Foreskin melanocyte (primary cell): ENCODE measurements at places on chromosomes 1 and 21.

DNA sequence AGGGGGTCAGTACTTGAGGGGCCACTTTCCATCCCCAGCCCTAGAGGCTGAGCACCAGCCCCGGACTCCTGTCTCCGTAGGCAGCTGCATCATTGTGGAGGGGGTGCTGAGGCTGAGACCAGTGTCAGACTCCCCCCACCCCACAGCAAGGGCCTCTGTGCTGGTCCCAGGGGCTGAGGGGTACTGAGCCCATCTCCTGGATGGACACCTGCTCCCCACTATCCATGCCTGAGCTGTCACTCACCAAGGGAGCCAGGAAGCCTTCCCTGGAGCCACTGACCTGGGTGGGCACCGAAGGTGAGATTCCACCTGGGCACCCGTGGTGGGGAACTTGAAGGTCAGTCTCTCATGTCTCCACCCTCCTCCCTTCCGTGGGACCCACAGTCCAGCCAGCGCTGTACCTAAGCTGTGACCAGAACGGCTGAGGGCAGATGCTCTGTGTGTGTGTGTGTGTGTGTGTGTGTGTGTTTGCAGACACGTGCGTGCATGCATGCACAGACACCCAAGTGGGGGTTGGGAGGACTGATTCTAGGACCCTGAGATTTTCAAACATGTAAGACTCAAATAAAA, 9.3 kb downstream of the DISP3 start:
- DNase-seq: no peak

DNA sequence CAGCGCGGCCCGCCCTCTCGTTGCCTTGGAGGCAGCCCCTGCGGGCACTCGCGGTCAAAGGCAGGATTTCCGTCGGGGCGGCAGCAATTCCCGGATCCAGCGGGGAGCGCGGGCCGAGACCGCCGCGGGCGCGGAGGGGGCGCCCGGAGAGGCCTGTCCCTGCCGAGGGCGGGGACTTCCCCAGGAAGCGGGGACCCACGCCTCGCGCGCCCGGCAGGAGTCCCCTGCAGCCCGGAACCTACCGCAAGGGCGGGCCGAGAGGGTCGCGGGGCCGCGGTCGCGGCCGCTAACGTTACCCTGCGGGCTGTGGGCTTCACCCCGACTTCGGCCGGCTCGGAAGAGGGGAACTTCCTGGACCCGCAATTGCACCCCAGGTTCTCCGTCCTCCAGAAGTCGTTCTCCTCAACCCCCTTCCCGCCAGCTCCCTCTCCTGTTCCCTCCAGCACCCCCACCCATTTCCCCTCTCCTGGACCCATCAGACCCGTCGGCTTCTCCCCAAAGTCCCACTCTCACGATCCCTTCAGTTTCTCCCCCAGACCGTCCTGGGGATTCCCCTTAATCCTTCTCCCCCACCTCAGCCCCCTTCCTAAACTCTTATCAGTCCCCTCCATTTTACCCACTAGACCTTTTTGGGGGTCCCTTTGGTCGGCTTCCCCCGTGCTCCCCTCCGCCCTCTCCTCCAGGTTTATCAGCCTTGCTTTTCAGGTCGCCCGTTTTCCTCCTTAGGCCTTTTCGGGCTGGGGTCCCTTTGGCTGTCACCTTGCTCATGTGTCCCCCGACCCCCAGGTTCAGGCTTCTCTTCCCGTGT, 604 bp downstream of the FGR start:
- DNase-seq: no peak

DNA sequence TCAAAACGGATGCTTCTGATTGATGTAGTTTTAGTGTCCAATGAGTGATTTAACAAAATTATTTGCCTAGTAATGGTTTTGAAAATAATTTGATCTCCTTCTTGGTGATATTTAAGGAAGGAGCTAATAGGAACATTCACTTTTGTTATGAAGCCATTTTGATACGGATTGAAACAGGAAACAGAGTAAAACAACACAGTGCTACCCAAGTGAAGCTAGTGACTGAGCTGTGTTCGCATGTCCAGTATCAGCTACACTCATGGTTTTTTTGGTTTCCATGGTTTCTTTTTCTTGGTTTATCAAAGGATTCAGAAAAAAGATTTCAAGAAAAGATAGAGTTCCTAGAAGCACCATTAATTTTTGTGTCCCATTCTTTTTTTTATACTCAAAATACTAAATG, 40.1 kb upstream of the PLEKHO1 start:
- DNase-seq: no peak

DNA sequence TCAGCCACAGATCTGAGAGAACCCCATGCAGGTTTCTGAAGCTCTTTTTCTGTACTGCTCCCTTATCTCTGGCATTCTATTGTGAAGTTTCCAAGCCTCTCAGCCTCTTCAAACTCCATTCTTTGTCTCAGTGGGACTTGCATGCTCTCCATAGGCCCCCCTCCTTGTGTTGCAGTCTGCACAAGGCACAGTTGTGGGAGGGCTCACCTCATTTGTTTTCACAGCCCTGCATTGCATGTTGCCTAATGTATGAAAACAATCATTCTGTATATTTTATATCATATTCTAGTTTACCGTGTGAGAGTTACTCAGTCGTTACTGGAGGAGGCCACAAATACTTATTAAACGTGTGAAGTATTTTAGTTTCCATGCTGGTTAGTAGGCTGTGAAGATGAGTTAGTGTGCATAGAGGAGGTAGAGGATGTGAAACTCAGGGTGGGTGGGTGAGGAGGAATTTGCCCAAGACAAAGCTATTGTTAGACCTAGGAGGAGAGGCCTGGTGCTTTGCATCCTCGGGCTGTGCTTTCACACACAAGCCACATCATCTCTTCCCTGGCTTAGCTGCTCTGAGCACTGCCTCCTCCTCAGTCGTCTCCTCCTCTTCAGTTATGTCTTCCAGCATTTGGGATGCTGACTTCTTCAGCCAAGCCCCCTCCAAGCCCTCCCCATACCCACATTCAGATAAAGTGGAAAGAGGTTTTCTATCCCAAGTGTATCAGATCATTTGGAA, 7.8 kb upstream of the CHI3L2 start:
- DNase-seq: no peak

DNA sequence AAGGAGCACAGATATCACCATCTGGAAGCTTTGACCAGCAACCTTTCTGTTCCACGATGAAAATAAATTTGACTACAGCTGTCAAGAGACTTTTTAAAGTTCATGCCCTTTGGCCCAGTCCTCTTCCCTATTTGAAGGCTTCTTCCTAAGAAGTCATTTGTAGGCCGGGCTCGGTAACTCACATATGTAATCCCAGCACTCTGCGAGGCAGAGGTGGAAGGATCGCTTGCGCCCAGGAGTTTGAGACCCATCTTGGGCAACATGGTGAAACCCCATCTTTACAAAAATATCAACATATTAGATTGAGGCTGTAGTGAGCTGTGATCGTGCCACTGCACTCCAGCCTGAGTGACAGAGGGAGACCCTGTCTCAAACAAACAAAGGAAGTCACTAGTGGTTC, 58.3 kb upstream of the IFFO2 start:
- DNase-seq: no peak

DNA sequence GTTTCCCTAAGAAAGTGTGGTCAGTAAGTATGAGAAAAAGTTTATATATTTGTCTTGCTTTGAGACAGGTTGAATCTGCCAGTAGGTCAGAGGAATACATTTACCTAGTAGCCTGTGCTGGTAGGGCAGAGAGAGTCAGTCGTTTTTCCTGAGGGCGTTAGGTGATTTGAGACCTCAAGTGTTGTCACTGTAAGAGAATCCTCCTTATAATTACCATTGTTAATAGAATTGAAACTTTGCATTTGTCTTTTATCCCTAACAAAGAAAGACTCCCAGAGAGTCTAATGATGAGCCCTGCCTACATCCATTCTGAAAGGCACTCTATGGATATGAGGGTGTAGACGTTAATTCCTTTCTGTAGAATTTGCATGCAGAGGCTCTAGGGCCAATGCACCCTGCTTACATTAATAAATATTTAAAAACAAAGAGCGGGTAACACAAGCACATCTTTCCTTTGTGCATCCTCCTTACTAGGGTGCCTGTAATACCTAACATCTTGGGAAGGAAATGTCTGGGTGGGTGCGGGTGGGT, 16.4 kb downstream of the PBX1 start:
- DNase-seq: no peak

- no peak for DNase-seq
Measured at GRCh38 chr21:37244501-37245095, 22.5 kb downstream of the VPS26C start.

DNA sequence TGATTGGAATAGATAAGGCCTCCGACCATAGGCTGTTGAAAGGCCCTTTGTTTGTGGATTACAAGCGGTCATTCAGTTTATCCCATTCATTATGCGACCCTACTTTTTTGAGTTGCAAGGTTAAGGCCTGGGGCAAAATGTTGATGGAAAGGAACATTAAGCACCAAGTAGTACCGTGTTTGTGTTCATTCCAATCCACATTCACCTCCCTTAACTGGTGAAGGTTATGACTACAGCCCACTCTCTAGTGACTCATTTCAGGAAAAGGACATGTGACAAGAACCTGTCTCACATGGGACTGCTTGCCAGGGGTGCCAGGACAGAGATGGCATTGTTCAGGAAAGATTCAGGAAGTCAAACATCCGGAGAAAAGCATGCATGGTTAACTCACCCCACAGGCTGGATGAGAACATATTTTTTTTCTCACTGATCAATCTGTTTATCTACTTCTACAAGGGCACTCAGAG, 81.6 kb downstream of the CD58 start:
- peak; percentile 100 for DNase-seq

GRCh38 chr1:1600861-1601563, 1.1 kb upstream of the FNDC10 start:
- DNase-seq: no peak

GRCh38 chr1:198199105-198199504, 42.3 kb downstream of the NEK7 start:
- DNase-seq: no peak

DNA sequence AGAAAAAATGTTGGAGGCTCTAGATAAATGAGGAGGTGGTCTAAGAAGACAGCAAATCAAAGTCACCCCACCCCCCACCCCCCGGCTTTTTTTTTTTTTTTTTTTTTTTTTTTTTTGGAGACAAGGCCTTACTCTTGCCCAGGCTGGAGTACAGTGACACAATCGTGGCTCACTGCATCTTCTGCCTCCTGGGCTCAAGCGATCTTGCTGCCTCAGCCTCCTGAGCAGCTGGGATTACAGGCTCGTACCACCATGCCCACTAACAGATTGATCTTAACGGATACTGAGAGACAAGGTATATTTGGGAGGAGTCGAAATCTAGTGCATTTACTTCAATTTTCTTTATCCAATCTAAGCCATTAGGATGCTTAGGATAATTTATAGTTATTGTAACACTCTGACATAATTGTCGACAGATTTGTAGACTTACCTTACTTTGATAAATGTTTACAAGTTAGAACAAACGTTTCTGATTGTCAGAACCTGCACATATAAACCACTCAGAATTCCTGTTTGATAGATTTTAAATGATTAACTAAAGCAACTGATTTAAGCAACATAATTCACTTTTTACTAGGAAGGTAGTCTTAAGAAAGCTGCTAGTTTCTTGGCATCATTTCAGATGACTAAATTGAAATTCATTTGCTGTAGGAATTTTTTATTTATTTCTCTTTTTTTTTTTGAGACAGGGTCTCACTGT, 33.7 kb upstream of the NBL1 start:
- DNase-seq: no peak

DNA sequence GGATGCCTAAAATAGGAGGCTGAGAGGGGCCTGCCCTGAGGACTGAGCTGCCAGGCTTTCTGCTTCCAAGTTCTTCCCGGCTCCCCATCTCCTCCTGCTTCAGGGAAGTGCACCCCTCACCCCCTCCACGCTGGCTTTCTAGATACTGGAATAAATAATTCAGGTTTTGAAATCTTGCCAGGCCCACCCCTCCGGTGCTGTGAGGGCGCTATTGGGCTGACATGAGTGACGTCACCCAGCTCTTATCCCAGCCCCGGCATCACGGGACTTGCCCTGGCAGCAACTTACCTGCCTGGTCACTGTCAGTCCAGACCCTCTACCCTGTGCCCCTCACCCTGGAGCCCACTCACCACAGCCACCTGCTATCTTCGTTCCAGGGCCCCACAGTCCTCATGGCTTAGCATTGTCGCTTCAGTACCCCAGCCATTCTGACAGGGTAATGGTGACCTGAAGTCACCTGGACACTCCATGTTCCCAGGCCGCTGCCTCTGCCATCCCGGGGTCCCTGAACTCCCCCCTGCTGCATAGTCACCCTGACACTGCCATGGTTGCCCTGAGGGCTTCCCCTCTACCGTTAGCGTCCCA, 819 bp upstream of the GPR3 start:
- DNase-seq: no peak

- DNase-seq: peak; percentile 50
Measured at GRCh38 chr1:6127587-6128163, 52.4 kb downstream of the CHD5 start.

GRCh38 chr1:76053021-76053420, 21.5 kb upstream of the ST6GALNAC3 start:
- no peak for DNase-seq

DNA sequence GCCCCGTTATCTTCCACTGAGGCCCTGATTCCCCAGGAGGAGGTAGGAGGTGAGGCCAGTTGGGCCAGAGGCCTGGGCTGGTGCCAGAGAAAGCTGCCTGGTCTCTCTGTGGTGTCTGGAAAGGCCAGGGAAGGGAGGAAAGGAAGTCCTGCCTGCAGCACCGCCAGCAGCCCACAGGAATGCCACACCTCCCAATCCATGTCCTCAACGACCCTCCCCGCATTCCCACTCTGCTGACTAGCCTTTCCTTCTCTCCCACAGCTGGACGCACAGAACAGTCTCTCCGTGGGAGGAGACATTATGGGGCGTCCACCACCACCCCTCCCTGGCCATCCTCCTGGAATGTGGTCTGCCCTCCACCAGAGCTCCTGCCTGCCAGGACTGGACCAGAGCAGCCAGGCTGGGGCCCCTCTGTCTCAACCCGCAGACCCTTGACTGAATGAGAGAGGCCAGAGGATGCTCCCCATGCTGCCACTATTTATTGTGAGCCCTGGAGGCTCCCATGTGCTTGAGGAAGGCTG, 18.0 kb downstream of the CSF1 start:
- DNase-seq: no peak
